ENCODE measurements at places on chromosomes 4 and X. TPM values are rescaled to one million over a fixed set of nuclear protein-coding genes. Genes with fewer than 3 reads are reported as not detected.

DNA sequence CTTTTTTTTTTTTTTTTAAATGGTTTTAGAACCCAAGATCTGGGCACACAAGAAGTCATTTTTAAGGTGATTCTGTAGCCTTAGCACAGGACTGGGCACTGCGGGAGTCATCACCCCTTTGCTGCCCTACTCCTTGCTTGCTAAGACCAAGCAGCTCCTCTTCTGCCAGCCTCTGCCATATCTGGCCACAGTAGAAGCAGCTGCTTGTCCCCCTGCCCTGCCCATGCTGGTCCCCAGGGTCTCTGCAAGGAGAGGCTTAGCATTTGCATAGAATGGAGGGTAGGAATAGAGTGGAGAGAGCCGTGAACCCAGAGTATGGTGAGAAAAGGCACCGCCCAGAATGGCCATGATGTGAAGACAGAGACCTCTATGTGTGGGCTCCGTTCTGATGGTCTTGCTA, 109.3 kb downstream of the ADRA2C start:
- DNase-seq = no peak

GRCh38 chr4:87093443-87094123, 126.8 kb downstream of the KLHL8 start:
- no peak for DNase-seq

DNA sequence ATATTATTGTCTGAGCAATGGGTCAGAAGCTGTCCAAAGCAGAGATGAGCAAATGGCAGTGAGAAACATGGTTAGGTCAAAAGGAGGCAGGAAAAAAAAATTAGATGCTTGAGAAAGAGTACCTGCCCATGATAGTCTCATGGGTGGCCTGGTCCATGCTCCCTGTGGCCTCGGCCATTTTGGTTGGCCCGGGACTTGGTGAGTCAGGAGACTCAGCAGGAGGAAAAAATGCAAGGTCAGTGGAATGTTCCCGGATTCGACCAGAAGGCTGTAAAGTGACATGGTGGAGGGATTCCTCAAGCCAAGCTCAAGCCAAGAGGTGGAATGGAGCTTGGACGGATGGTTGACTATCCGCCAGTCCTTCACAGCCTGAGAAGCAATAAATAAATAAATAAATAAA, 236.7 kb downstream of the ASMT start:
- DNase-seq = no peak

GRCh38 chrX:96685210-96686099, 813 bp downstream of the DIAPH2 start:
- peak; percentile 27 for DNase-seq

DNA sequence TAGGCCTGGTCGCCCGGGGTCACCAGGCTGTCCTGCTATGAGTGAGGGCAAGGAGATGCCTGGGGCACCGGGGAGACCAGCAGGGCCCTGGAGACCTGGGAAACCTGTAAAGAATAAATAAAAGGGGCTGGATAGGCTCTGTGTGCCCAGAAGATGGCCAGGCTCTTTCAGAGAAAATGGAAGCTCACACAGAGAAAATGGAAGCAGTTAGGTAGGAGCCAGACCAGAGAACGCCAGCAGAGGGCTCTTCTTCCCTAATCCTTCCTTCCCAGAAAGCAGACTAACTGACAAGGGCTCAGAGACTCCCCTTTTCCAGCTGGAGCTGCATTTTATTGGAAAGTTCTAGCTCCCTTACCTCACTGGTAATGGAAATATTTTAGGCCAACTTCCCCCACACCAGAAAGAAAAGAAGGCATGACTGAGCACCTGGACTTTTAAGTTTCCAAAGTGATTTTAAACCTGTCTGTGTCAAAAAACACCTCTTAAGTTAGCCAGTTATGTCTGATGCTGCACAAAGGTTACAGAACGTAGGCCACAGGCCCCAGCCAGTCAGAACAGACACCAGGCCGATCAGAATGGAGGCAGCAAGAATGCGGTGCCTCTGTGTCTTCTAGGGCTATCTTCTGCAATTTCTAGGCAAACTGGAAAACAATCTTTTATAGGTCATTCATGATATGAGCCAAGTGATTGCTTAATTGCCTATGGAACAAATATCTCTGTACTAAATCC, 74.0 kb downstream of the ATG4A start:
- DNase-seq = no peak

- DNase-seq = no peak
Observed at GRCh38 chr4:99722006-99722405, 64.4 kb upstream of the C4orf54 start.

DNA sequence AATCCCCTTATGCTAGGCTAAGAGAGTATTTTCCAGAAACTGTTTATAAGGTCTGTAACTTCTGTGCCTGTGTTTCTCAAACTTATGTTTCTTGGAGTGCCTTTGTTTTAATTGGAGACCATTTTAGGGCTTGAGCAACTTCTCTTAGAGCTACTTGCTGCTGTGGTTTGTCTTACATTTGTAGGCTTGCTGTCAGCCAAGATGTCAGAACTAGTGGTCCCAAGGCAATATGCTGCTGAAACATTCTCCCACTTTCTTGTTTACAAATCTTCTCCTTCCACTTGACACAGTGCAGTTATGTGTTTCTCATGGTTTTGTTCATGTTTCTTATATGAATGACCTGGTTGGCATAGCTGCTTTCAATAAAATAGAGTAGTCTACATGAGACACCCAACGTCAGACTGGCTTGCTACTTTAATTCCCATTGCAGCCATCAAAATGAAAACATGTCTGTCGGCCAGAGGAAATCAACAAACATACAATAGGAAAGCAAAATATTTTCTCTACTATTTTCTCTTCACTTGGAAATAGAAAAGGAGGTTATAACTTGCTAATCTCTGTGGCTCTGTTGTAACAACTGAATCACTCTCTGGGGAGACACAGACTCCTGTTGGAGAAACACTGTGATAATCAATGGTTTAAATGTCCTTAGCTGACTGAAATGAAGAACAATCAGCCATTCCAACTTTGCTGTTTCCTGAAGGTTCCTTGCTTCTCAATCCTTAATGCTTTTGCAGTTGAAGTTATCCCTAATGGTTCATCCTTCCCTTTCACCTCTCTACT, 426.4 kb downstream of the PDGFC start:
- peak; percentile 31 for DNase-seq

DNA sequence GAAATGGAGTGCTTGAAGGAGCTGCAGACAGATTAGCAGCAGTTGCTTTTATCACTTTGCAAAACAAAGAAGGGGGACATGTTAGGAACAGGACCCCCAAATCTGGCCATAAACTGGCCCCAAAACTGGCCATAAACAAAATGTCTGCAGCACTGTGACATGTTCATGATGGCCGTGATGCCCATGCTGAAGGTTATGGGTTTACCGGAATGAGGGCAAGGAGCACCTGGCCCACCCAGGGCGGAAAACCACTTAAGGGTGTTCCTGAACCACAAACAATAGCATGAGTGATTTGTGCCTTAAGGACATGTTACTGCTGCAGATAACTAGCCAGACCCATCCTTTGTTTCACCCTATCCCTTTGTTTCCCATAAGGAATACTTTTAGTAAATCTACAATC, 79.6 kb upstream of the GC start:
- no peak for DNase-seq

GRCh38 chr4:2093265-2093664, 34.1 kb downstream of the NAT8L start:
- DNase-seq = no peak

DNA sequence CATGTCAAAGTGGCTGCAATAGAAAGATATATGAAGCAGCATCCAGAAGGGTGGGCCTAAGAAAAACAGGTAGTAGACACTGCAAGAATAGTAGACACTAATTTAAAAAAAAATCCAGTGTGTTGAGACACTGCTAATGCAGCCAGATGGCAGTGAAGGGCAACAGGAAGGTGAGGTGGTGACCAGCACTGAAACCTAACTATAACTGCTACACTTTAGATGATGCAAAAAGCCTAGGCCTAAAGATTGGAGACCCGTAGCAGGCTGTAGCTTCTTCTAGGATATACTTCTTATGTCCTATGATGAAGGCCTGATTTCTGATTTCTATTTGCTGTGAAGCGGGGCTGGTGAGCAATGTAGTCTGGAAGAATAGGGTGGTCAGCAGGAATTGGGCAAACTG, 38.7 kb upstream of the SH3KBP1 start:
- no peak for DNase-seq

GRCh38 chr4:1512051-1512737, 106.0 kb upstream of the NKX1-1 start:
- no peak for DNase-seq

DNA sequence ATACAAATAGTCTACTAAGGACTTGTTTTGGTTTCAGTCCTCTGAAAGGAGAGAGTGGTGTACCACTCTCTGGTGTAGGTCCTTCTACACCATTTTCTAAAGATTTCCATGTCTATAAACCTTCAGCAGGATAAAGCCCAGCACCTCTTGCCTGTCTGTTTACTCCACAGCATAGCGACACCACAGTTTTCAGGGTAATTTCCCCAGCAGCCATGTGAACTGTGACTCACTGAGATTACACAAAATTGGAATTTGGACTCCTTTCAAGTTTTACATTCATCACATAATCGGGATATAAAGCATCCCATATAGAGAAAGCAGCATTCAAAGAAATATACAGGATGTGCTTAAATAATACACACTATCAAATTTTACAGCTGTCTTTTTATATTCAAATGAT, 229.6 kb downstream of the PRDM5 start:
- no peak for DNase-seq

- DNase-seq = no peak
Observed at GRCh38 chr4:144564358-144564757, 81.6 kb upstream of the HHIP start.

DNA sequence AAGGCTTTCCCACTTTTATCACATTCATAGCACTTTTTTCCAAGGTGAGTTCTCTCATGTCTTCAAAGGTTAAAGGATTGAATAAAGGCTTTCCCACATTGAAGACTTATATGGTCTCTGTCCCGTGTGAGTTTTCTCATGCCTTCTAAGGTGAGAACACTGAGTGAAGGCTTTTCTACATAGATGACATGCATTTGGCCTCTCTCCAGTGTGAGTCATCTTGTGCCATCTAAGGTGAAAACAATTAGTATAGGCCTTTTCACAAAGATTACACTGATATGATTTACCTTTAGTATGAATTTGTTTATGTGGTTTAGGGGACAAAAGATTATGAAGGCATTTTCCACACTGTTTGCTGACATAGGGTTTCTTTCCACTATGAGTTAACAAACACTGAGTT, 21.2 kb downstream of the USP17L30 start:
- no peak for DNase-seq

DNA sequence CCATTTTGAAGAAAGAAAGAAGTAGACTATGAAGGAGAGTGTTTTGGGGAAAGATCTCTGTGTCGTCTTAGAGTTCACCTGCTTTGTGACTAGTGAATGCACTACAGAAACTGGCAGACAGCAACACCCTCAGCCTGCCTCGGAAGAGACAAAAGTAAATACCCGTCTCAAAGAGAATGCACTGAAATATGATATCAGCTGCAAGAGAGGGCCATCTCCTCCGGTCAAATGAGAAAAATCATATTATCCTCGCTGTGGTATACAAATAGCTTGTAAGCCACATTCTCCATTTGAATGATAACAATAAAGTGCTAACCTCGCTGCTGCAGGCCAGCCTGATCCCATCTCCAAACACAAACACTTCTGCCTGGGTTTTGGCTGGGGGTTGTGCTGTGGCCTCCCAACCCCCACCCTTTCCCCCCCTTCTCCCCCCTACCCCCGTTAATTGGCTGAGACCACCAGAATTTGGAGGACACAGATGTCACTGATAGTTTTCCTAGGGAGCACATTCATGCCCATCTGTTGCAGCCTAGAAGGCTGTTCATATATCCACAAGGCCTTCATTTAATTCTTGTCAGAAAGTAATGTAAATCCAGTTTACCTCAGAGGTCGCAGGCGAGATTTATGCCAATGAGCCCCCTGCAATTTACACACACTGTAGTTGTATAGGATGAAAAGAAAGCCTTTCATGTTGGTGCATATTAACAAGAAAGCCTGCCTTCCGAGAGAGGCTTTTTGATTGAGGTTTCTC, 46.3 kb downstream of the ALPK1 start:
- no peak for DNase-seq

DNA sequence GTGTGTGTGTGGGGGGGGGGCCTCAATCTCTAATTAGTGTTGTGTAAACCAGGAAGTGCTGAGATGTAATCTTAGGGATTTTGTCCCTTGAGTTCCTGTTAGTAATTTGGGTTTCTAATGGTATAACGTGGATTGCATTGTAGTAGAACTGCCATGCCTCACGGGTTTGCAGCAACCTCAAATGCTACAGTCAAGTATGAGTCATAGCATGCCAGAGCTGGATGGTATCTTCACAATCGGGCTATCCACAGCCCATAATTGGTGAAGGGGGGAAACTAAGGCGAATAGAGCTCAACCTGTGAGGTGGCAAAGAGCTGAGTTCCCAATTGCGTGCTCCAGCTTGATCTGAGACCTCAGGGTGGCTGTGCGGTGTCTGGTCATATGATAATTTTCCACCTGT, 2.2 kb upstream of the FMR1NB start:
- DNase-seq = no peak

GRCh38 chrX:45584717-45585116, 384.0 kb upstream of the DIPK2B start:
- DNase-seq = no peak

- no peak for DNase-seq
Observed at GRCh38 chrX:113330416-113330815, 489.8 kb upstream of the AMOT start.

- no peak for DNase-seq
Observed at GRCh38 chr4:26812049-26812714, 48.5 kb upstream of the STIM2 start.

GRCh38 chr4:122674371-122674770, 53.5 kb upstream of the IL21 start:
- DNase-seq = no peak

GRCh38 chrX:14030174-14030530, 460 bp upstream of the GEMIN8 start:
- DNase-seq = no peak

- no peak for DNase-seq
Observed at GRCh38 chr4:114304567-114304966, 294.0 kb upstream of the UGT8 start.

GRCh38 chr4:84050015-84050414, 449.1 kb downstream of the NKX6-1 start:
- DNase-seq = no peak

GRCh38 chr4:97828646-97829045, 314.6 kb downstream of the STPG2 start:
- no peak for DNase-seq

DNA sequence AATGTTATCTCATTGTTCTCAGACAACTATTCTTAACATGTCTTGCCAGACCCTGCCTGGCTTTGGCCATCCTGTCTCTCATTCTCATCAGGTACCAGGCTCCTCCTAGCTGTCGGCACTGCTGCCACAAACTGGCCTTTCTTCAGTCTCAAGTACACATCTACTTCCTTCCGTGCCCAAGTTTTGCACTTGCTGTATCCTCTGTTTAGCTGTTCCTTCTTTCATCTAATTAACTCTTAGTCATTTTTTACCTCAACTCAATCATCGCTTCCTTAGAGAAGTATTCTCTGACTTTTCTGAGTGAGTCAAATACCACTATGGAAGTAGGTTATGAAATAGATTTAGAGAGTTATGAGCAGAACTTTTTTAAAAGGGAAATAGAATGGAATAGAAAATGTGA, 19.7 kb downstream of the CXCL3 start:
- DNase-seq = no peak

KCND1 gene
- total RNA-seq = 7.5 TPM

ADAMTS3 gene
- total RNA-seq = 1.9 TPM

GPC3 gene
- total RNA-seq = 60.5 TPM

BOD1L1 gene
- total RNA-seq = 49.8 TPM

SLC25A43 gene
- 45.5 TPM for total RNA-seq

RBMXL3 gene
- total RNA-seq = not detected

TMSB15B gene
- 2.2 TPM for total RNA-seq

CNOT6L gene
- 23.2 TPM for total RNA-seq

GPR34 gene
- total RNA-seq = 8.7 TPM

PNPLA4 gene
- 10.9 TPM for total RNA-seq

NLGN3 gene
- 10.9 TPM for total RNA-seq

TLR3 gene
- total RNA-seq = 3.9 TPM

FATE1 gene
- not detected for total RNA-seq

All from tibial nerve (tissue), 4 donors.